ENCODE measurements at places on chromosomes 16 and 17.

DNA sequence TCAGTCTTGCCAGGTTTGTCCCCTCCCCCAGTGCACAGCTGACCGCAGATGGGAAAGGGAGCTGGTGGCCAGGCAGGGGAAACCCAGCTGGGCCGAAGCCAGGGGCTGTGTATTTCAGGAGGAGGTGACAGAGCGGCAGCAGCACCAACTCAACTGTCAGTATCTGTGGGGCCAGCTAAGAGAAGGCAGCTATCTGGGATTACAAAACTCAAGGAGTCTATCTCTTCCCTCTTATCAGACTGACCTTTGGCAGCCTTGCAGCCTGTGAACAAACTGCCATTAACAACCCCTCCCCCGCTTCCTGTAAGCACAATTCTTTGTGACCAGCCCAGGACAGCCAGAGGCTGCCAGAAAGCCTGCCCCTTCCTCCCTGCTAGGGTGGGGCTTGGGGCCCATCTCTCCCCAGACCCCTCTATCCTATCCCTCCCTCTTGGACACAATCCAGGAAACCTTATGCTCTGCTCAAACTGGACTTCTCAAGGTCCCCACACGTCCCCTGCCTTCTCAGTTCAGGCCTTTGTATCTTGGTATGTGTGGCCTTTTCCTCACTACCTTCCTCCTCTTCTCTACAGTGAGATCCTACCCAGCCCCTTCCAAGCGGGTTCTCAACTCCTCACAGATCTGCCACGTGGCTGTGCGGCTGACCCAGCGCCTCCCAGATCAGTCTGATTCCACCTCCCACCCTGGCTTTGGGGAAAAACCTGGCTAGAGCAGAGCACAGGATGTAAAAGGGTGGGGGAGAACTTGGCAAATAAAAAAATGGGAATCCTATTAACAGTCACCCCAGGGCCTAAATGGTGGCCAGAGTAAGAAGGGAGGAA, 10.5 kb downstream of the ST3GAL2 start:
- no peak for DNase-seq

DNA sequence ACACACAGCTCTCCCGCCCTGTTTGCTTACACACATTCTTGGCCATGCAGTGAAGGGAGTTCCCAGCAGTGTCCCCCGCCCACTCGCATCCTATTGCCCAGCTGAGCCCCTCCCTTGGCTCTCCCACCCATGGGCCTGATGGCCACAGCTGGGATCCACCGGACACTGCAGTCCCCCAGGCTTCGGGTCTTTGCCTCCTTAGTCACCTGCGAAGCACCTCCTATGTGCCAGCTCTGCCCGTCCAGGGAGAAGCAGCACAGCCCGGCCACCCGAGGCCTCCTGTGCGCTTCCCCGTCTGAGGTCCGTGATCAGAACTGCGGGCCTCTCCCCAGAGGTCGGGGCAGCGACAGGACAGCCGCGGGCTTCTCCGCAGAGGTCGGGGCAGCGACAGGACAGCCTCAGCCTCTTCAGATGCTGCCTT, 136.9 kb downstream of the BANP start:
- DNase-seq = no peak

DNA sequence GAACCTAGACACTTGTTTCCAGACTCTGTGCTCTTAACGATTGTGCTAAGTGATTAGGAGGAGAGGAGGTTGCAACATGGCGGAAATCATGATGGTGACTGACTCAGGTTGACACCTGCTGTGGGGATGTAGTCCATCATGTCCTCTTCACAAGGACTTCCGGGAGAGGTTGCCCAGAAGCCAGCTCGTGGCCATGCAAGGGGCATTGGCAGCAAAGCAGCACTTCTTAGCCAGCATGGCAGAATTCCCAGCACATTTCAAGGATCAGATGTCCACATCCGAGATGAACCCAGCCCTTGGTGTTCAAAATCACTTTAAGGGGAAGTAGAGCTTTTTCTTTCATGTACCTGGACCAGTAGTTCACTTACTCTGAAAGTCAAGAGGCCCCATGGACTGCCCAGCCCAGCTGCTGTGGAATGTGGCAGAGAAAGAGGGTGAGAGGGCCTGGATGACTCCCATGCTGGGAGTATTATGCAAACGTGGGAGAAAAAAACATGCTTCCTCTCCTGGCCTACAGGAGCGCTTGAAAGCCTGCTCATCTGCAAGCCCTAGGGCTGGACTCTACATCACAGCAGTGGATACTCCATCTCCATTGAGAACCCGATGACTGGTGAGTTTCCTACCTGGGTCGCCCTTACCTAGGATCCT, 65.5 kb downstream of the IRX6 start:
- no peak for DNase-seq

GRCh38 chr17:62188713-62189112, 123.6 kb upstream of the MED13 start:
- no peak for DNase-seq

- DNase-seq = no peak
These were observed 135.4 kb upstream of the KIF2B start for GRCh38 chr17:53687324-53687723.

GRCh38 chr17:45801421-45801820, 17.3 kb downstream of the CRHR1 start:
- DNase-seq = no peak

DNA sequence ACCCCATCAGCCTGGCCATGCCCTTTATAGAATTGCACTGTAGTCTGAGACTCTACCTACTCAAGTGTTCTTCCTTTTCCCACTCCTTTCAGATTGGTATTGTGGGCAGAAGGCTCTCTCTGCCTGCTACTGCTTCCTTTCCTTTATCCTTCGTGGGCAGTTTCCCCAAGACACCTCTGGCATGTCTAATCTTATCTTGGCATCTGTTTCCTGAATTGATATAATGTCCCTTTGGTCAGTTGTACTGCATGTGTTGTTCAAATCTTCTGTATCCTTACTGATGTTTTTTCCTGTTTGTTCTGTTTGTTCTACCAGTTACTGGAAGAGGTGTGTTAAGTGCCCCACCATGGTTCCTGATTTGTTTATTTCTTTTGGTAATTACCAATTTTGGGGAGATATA, 29.5 kb upstream of the MSI2 start:
- DNase-seq = no peak

GRCh38 chr17:10879190-10879836, 41.4 kb upstream of the PIRT start:
- DNase-seq = no peak

DNA sequence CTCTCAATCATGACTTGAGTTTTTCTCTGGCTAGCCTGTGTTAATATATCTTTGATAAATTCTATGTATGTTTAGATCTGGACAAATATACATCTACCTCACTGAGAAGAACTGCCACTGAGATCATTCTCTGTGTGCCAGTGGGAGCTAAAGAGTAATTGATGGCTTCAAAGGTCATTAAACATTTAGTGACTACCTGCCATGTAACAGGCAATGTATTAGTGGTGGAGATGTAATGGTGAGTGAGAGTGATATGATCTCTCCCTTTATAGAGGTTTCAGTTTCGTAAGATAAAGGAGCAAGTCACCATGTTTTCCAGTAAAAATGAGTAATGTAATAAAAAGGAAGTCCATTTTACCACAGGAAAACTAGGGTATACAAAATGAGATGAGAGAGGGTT, 235.8 kb upstream of the CDH8 start:
- no peak for DNase-seq

- no peak for DNase-seq
These were observed 72.7 kb downstream of the ABCC1 start for GRCh38 chr16:16021988-16022682.

GRCh38 chr17:10041287-10041612, 136.2 kb upstream of the RCVRN start:
- DNase-seq = no peak

GRCh38 chr17:44610331-44610730, 45.9 kb upstream of the MEIOC start:
- no peak for DNase-seq

DNA sequence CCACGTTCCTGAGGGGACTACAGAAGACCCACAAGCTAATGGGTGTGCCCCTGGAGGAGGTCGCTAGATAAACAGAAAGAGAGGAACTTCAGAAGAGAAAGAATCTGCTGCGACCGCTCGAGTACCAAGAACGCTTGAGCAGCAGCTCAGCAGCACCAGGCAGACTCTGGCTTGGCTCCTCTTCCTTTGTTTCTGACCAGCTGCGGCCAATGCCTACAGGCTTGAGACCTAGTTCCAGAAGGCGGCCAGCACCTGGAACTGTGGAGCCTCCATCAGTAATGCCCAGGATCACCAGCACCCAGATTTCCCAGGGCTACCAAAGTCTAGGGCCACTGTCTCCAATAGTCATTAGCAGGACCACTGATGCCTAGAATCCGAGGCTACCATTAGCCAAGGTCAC, 26.0 kb upstream of the GOSR2 start:
- DNase-seq = no peak

DNA sequence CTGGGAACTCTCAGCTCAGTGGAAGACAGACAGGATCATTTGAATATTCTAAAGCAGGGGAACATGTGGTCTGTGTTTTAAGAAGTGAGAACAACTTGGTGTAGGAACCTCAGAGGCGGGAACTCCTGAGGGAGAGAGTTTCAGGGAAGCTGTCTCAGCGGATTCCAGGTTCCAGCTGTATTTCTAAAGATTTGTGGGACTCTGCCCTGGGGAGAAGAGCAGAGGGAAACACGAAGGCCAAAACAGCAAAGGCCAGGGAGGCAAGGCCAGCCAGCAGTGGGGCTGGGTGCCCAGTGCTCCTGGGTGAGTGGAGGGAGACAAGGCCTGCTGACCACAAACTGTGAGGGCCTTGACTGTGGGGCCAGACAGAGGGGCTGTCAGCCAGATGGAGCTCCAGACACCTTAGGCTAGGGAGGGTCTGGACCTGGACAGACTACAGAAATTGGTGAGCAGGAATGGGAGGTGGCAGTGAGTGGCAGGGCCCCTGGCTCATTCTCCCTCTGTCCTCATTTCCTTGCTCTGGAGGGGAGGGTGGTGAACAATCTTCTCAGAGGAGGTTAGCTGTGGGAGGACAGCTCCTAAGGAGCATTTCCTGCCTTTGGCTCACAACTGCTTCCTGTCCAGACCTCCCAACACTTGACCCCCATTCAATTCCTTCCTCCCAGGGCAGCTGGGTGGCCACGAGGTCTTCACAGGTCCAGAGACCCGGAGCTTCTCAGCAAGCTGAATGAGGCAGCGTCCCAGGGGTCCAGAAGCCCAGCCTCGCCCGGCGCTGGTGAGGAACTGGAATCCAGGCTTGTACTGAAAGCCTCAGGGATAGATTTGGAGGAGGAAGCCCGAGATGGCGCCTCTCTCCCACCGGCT, 21.0 kb upstream of the FZD2 start:
- DNase-seq = no peak

DNA sequence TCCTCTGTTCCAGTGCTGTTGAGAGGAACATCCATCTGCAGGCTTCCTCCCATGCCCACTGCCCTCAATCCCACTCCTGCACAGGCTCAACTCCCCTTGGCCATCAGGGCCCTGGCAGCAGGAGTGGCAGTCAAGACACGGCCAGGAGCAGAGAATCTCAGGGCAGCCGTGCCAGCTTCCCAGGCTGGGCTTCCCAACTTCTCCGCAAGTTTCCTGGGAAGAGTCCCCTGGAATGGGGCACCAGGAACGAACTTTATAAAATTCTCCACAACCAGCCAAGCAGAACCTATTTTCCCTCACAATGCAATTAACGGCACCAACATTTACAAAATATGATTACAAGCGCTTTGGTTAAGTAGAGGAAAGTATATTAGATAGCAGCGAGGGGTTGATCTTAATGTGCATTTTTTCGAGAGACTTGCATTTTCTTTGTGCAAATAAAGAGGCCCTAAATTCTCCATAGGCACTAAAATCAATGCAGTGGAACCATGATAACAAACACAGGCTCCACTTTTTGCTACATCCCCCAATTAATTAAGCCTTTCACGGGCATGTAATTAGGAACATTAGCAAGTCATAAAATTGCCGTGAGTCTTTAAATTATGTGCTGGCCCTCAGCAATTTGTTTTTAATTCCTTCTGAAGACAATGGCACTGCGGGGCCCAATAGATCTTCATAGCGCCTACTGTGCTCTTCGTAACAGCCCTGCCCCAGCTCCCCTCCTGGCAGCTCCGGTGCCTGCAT, 99.9 kb upstream of the LHX1 start:
- DNase-seq = no peak

DNA sequence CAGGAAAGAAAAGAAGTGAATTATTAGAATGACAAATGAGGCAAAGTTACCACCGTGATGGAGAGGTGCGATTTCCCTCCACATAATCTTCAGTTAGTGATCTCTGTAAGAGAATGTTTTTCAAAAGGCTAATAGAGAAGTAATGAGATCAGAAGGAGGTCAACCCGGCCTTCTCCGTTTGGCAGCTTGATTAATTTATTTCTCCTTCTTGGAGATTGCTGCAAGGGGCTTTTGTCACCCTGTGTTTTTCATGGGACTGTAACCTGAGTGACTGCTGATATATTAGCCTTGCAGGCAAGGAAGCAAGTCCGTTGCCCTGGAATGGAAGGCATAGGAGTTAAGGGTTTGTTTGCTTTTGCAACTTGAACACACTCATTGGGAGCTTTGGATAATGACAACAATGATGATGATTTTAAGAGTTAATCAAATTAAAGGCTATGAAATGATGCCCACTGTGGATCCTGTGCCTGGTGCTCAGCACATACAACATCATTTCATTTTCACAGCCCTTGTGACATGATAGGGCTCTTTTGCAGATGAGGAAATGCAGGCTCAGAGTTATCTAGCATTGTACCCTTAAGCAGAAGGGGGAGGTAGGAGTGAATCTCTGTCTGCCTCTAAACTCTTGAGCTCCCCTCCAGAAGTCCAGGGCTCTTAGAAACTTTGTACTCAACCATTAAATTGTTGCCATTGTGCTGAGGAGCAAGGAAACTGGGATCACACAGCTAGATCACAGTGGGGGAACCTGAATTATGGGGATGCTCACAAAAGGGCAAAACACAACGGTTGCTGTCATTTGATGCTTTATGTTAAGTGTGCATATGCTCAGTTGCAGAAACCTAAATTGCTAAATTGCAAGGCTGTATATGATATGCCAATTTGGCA, 226.3 kb downstream of the WWOX start:
- no peak for DNase-seq

Measured in stimulated activated CD8-positive, alpha-beta memory T cell treated with anti-CD3 and anti-CD28 coated beads, Interleukin-4, amount 100 ng/mL, for 4 hours (primary cell).